ENCODE measurements at places on chromosomes 11 and 22. TPM values are rescaled to one million over a fixed set of nuclear protein-coding genes. Genes with fewer than 3 reads are reported as not detected.
A peak's percentile ranks its signal among the peaks of the same experiment; 100 is the strongest.

DNA sequence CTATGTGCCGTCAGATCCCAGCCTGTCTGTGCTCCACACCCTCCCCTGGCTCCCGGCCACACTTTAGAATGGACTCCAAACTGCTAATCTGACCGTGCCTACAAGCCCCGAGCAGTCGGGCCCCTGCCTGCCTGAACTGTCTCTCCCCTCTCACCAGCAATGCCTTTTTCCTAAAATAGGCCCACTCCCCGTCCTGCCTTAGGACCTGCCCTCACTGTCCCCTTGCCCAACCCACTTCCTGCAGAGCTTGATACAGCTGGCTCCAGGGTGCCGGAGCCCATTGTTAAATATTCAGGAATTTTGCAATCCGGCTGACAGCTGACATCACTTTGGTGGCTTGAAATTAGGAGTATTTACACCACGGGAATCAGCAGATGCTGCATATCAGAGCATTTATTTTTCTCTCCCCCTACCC is 21.4 kb downstream of the MN1 start:
- peak; percentile 7 for DNase-seq

GRCh38 chr11:112589155-112589554 is 328.5 kb upstream of the PLET1 start:
- no peak for DNase-seq

Gene FGF3
- total RNA-seq, result not detected

Gene RAPSN
- total RNA-seq, result 321 TPM

Gene SHANK2
- 4.0 TPM for total RNA-seq

All from myocyte (in vitro differentiated cells).